ENCODE measurements at places on chromosomes 1 and 21.

DNA sequence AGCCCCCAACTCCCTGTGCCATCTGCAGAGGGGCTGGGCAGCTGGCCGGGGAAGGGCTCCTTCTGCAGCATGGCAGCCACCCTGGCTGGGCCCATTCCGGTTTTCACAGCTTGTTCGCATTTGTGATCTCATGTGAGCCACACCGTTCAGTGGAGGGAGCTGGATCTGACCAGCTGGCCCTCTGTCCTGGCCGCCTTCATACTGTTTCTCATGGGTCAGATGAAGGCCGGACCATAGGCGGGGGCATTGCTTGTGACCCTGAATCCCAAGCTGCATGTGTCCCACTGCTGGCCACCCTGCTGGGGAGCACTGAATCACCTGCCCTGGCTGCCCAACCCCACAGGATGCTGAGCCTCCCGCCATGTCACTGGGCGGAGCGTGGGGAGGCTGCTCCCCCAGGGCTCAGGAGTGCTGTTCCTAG is 36.4 kb upstream of the PRSS38 start:
- no peak for DNase-seq

DNA sequence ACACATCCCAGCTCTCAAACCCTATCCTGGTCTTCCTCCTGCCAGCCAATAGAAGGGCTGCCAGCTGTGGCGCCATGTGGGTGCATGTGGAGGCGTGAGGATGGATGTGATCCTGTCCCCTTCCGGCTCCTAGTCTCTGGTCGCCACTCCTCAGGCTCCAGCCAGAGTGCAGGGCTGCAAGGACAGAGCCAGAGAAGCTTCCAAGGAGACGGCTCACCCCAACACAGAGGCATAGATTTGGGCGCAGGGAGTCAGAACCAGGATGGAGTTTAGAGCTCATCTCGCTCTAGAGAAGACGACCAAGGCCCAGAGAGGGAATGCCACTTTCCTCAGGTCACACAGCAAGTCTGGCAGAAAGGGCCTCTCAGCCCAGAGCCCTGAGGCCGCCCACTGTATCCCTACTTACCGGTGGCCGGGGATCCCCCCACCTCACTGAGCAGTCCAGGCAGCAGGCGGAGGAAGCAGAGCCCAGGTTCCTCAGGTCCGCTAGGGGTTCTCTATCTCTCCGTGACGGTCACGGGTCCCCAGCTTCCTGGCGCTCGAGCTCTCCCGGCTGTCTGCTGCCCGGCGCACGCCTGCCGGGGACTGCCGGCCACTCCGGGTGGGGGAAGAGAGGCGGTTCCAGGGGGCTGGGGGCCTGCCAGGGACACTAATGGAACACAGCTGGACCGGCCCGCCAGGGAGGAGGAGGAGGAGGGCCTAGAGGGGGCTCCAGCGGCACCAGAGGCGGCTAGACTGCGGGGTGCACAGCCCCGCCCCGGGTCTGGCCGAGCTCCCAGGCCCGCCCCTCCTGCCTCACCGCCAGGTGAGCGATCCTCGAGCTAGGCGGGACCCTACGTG is at the start of gene COL16A1:
TSS of gene COL16A1 (minus strand) at position 587 of the 840 bp plus-strand sequence. CDS start 1,824 bp downstream, outside the sequence.
- no peak for DNase-seq

DNA sequence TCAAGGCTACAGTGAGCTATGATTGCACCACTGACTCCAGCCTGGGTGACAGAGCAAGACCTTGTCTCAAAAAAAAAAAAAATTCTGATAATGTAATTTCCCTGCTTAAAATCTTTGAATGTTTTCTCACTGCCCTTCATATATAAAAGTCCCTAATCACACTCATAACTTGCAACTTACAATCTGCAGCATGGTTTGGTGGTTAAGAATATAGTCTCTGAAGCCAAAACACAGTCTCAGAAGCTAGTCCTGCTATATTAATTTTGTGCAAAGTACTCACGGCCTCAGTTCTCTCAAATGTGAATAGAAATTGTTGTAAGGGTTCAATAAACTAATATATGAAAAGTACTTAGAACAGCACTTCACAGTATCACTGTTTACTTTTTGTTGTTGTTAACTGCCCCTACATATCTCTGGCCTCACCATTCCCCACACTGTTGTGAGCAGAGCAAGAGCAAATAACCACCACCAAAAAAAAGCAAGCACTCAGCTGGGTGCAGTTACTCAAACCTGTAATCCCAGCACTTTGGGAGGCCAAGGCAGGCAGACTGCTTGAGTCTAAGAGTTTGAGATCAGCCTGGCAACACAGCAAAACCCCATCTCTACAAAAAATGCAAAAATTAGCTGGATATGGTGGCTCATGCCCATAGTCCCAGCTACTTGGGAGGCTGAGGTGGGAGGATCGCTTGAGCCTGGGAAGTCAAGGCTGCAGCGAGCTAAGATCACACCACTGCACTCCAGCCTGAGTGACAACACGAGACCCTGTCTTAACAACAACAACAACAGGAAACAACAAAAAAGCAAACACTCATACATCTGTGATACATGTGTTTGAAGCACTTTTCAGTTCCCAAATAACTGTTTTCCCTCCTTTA is 22.4 kb downstream of the ASH1L start:
- no peak for DNase-seq

DNA sequence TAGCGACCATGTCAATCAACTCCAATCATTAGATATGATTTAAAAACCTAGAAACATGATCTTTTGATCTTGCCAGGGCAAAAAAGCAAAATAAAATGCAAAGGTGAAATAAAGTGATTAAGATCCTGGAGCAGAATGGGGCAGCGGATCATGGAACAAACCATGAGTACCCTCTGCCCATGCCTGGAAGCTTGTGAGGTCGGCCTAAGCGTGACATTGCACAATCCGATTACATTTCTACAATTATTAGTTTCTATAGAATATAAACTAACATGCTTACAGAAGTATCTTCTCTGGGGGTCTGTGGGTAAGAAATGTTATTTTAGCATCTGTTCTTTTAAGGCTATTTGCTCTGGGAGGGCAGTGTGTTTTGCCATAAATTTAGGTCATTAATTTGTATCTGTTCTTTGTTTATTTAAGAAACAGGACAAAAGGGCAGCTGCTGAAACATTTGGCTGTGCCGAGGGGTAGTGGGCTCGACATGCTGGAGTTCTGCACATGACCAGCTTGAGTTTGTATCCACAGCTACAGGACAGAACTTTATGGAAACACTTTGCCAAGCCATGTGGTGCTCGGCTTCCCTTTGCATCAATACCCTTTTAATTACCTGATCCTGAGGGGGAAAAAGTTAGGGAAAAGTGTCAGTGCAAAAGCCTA is 55.9 kb downstream of the ZBTB18 start:
- DNase-seq: no peak

Data from T-helper 2 cell (primary cell).